Stimulated activated CD4-positive, alpha-beta T cell treated with anti-CD3 and anti-CD28 coated beads, TNF-alpha, amount 100 ng/mL, for 48 hours (primary cell): ENCODE measurements at places on chromosomes 3 and 15.

GRCh38 chr3:16461463-16462245 lies 51.8 kb downstream of the RFTN1 start:
- DNase-seq = no peak

GRCh38 chr3:25768851-25769250 lies 14.4 kb downstream of the NGLY1 start:
- no peak for DNase-seq

- DNase-seq = no peak
Measured at GRCh38 chr3:43390255-43390588, 103.9 kb downstream of the SNRK start.

GRCh38 chr15:63869371-63870042 lies 35.8 kb upstream of the HERC1 start:
- no peak for DNase-seq

DNA sequence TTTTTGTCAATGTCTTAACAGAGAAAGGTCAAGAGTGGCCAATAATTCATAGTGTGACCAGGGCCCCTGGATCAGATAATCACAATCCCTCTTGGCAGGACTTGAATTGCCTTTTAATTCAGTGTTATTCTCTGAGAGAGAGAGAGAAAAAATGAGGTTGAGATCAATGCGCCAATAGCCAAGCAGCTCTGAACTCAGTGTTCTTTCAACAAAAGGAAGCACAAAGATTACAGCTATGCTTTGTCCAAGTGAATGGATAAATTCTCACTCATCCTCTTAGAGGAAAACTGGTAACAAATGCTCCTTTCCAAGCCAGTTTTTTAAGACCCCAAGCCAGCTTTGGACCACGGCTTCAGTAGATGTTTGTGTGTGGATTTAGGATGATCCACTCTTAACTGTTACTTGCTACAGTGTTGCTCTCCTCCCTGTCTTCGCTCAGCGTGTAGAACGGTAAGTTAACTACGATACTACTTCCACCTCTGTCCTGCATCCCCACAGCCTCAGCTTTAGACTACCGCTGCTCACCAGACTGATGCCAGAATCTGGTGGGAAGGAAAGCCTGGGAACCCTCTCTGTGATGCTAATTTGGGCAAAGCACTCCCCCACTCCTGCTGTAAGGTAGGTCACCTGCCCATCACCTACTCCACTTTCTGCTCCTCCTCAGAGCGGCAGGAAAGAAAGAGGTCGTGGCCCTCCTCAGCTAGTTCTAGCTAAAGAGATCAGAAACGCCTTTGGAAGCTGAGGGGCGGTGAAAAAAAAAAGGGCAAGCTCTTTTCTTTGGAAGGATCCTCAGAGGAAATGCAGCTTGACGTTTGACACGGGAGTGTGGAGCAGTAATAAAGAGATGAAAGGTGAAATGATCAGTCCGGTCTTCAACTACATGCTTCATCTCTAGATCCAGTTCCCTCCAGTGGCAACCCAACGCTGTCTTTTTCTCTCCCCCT lies 46.8 kb upstream of the LPP start:
- DNase-seq = no peak
